Stimulated activated naive CD8-positive, alpha-beta T cell treated with anti-CD3 and anti-CD28 coated beads, Interleukin-15, amount 100 ng/mL, for 72 hours (primary cell): ENCODE measurements at places on chromosomes 7 and 10.

DNA sequence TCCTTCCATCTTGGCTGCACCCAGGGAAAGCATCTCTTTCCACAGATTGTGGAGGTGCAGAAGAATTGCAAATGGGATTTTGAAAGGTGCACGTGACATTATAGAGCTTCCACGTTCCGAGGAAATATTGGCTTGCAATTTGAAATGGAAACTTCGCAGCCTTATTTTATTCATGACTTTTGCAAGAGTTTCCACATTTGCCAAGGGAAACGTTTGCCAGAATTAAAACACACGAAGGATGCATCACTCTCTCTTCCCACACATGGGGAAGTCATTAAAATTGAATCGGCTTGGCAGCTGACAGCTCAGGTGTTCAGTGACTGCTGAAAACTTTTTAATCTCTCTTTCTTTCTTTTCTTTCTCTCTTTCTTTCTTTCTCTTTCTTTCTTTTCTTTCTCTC, 475.4 kb upstream of the IGFBP3 start:
- DNase-seq, result no peak

DNA sequence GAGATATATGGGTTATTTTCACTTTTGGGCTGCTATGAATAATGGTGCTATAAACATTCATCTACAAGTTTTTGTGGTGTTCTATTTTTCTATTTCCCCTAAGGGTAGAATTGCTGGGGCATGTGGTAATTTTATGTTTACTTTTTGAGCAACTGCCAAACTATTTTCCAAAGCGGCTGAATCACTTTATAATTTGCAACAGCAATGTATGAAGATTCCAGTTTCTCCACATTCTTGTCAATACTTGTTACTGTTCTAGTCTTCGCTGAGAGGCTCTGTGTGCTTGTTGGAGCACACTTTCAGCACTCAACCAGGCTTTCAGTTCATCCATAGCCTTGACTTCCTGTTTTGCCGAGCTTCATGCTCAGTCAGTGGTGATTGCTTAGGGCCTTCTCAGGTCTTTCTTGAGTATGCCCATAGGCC, 39.0 kb downstream of the ADK start:
- no peak for DNase-seq

DNA sequence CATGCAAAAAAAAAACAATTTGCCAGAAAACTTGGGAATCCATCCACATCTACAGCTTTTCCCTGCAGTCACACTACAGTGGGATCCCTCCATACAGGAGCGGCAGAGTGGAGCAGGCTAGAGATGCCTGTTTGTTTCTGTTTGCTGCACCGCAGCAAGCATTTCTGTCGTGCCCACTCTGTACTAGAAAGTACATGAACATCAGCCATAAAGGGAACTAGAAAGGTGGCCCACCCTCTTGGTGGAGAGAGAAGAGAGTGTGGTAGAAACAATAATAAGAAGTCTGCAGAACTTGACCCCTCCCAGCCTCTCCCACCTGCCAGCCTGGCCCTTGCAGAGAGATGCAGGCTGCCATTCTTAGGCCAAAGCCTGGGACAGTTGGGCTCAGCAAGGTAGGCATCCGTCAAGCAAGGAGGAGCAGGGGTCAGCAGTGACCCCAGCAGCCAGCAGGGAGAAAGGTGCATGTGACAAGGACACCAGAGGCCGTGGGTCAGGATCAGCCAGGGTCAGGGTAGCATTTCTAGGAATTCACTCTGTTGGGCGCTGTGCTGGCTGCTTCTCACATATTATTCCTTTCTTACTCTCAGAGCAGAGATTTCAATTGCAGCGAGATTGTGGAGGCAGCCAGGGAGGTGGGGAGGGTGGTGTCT, 171.8 kb downstream of the EGFR start:
- no peak for DNase-seq

DNA sequence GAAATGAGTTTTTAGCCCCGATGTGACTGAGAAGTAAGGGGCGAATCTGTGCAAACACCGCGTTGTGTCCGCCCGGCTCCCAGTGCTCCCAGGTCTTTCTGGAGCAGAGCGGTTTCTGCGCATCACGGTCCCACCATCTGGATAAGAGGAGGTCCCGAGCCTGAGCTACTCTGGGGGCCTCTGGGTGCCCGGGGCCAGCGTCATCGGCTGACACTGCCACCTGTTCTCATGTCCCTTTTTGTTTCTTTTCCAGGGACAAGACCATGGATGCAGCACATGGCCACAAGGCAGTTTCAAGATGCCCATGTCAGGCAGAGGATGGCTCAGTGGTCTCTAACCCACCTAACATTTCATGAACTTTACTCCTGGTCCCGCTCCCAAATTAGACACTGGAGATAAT, 24.9 kb downstream of the KLF6 start:
- no peak for DNase-seq

GRCh38 chr7:47496056-47496665, 85.8 kb downstream of the TNS3 start:
- no peak for DNase-seq

DNA sequence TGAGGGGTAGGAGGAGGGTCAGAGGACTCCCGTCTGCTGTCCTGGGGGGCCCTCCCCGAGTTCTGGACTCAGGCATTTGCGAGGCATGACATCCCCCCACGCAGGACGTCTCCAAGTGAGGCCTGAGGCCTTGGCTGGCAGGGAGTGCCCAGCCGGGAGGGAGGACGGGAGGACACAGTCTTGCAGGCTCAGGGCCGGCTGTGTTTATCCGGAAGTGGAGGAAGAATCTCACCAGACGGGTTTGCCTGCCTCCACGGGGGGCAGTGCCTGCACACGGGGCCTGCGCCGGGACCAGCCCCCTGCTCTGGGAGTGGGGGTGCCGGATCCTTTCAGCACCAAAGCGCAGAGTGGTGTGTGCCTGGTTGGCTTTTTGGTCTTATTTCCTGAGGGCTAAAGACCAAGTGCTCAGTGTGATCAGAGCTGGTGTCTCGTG, 10.9 kb downstream of the PWWP2B start:
- DNase-seq, result no peak

GRCh38 chr10:123783296-123783695, 108.3 kb downstream of the CPXM2 start:
- DNase-seq, result no peak

- DNase-seq, result no peak
These were observed 631.4 kb downstream of the ACTR3B start for GRCh38 chr7:153390955-153391354.

DNA sequence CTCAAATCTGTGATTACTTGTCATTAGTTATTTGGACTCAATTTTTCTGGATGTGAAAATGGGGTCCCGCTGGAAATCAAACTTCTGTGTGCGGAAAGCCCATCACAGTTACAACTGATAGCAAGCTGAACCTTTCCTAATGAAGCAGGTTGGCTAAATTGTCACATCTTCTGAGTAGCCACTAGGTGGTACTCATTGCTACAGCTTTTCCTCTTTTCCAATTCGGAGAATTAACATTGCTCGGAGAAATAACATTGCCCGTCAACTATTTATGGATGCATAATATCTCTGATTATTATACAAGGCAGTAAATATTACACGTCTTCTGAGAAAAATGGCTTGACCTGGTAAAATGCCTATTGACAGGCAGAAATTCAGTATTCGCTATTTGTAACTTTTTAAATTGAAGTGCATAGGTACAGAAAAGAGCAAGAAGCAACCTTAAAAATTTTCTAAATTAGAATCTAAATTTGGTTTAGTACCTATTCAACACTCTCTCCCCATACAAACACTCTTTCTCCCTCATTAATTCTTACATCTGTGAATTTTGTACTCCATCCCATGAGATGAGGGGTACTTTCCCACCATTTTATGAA, 17.3 kb upstream of the BLOC1S2 start:
- no peak for DNase-seq

DNA sequence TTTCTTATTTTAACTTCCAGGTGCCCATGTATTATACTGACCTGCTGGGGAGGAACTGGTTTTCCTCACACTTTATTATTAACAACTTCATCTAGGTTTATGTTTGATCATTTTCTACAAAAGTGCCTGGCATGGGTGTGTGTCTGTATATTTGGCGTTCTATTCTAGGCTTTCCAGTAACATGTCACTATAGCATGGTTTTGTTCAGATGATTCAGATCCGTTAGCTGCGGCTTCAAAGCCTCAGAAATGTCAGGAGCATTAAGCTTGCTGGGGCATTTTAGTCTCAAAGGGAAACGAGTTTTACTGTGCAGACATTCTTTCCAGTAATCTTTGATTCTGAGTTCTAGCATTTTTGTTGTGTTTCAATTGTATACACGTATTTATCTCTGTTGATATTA, 2.3 kb downstream of the INPP5A start:
- DNase-seq, result peak; percentile 34

- DNase-seq, result peak; percentile 11
These were observed 46.4 kb downstream of the ESYT2 start for GRCh38 chr7:158782761-158783401.

- DNase-seq, result no peak
These were observed 112.8 kb downstream of the CDK14 start for GRCh38 chr7:90708841-90709317.

- no peak for DNase-seq
These were observed 631 bp upstream of the PRKRIP1 start for GRCh38 chr7:102395592-102395872.

DNA sequence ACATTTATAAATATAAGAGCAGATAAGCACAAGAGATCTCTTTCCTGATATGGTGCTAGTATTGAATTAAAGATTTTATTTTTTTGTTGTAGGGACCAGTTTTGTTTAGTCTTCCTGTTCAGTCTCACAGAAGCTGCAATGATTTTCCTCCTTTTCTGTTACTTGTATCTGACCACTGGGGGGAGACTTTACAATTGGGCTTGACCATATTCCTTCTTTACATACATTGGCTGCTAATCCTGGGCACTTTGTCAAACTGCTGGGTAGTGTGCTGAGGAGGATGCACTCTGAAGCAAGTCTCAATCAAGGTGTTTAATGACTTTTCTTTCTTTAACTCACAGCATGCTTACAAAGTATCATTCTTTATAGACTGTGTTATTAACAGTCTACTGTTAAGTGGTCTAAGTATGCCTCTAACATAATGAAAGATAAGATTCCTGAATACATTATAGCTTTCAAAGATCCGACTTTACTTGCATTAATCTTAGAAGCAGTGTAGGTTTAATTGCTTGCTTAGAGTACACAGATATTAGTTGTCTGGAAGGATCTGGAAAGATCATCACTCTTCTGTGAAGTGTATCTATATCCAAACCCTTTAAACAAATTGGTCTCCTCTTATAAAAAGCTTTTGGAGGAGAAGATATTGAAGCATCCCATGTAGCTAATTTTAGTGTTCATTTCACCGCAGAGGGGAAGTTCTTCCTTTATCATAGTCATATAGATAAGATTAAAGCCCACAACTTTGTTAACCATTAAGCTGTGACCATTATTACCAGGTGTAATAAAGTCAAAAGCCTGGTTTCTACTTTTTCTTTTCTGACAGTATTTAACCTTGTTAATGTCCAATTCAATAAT, 3.1 kb downstream of the PALS2 start:
- DNase-seq, result no peak

GRCh38 chr7:38694326-38694725, 63.2 kb upstream of the AMPH start:
- no peak for DNase-seq

GRCh38 chr10:32377458-32378259, 30.7 kb upstream of the EPC1 start:
- DNase-seq, result peak; percentile 25

DNA sequence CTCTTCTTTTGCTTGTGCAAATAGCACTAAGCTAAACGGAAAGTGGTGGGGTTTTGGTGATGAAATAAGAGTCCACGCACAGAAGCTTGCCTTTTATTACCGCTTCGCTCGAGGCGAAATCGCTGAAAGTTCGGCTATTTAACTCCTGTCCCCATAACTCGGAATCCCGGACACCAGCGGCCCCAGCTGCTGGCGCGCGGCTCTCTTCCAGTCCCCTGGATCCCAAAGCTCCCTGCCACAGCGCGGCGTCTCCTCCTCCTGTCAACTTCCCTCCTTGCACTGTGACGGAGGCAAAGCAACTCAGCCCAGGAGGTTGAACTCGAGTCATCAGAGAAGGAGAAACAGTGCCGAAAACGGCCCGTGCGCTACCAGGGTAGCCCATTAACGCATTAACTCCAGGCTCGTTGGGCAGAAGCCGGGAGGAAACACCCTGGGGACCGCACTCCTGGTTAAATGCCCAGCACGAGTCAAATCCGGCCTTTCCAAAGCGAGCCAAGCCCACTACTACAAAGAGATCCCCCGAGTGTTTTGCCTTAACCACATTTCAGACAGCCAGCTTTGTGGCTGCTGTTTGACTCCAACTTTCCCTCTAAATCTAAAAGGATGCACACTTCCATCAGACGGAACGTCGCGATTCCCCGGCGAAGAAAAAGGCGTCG, 1.3 kb downstream of the SEMA3D start:
- no peak for DNase-seq

DNA sequence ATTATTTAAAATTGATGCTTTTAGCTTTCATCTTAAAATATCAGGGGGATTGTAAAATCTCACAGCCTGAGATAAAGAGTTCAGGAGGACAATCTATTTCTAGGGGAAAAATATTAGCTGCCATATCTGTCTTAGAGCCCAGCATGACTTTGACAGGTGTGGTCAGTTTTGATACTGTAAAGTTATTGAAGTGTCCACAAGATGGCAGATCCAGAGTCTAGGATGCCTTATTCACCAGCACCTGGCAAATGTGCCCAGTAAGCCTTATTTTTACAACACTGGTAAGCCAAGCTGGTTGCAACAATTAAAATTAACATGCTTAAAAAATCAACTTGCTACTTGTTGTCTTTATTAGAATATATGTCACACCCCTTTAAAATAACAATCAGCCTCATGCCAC, 579.3 kb downstream of the SH2D4B start:
- no peak for DNase-seq

- no peak for DNase-seq
These were observed 18.6 kb upstream of the LMTK2 start for GRCh38 chr7:98088109-98088508.

- no peak for DNase-seq
These were observed 15.6 kb downstream of the MBL2 start for GRCh38 chr10:52756966-52757365.

- DNase-seq, result no peak
These were observed 15.5 kb downstream of the CYP2C19 start for GRCh38 chr10:94777886-94778458.

DNA sequence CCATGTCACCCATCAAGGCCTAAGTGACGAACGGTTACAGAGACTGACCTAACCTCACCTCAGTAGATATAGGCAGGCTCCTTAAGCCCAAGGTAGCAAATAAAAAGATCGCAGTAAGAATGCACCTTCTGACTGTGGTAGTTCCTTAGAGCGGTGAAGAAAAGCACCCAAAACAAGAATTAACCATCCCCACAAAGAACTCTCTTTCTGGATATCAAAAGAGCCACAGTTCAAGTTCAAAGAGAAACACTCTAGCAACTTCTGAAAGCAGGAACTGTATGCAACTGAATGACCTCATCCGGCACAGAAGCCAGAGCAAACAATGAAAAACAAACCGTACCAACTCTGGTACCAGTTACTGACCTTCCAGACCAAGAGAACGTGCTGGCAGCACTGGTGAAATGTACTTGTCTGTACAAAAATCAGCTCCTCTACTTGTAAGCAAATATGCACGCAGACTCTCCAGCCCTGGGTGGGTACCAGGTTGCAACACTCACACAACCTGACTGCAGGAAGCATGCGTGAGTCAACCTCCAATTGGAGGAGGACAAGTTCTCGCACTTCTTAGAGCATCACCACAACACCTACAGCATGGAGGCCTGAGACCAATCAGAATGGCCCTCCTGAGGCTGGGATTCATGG, 202.7 kb downstream of the FAM107B start:
- peak; percentile 50 for DNase-seq
